ENCODE measurements at places on chromosomes 3 and 15. TPM values are rescaled to one million over a fixed set of nuclear protein-coding genes. Genes with fewer than 3 reads are reported as not detected.

HEG1 gene
- 91.7 TPM for total RNA-seq

FGF12 gene
- total RNA-seq, result 19.5 TPM

CD96 gene
- 1.5 TPM for total RNA-seq

- DNase-seq, result no peak
- no peak overlapping the region for H3K27ac ChIP-seq
- H3K36me3 ChIP-seq, result no peaks in the 10 kb centered on the region
- no peaks in the 10 kb centered on the region for H3K4me1 ChIP-seq
- no peaks in the 10 kb centered on the region for H3K27me3 ChIP-seq
These were observed 11.2 kb upstream of the HOMER2 start for GRCh38 chr15:82963471-82964341.

GRCh38 chr15:42107473-42107872, 13.1 kb upstream of the PLA2G4D start:
- H3K4me3 ChIP-seq, result no peak overlapping the region
- H3K27me3 ChIP-seq, result no peaks in the 10 kb centered on the region
- DNase-seq, result no peak

- no peak overlapping the region for H3K4me3 ChIP-seq
- H3K4me1 ChIP-seq, result no peaks in the 10 kb centered on the region
- no peak for DNase-seq
- H3K27me3 ChIP-seq, result no peaks in the 10 kb centered on the region
- no peak overlapping the region for H3K27ac ChIP-seq
These were observed 374.7 kb downstream of the IL5RA start for GRCh38 chr3:2735392-2735894.

GOLIM4 gene
- total RNA-seq, result 45.2 TPM

GRCh38 chr15:73026511-73027054, 25.7 kb upstream of the NEO1 start:
- no peak for DNase-seq
- peaks cover 9% of the 10 kb centered on the region for H3K4me1 ChIP-seq
- H3K27me3 ChIP-seq, result no peaks in the 10 kb centered on the region
- H3K36me3 ChIP-seq, result no peaks in the 10 kb centered on the region

CCR5 gene
- 0.42 TPM for total RNA-seq

RFX7 gene
- total RNA-seq, result 5.6 TPM
